ENCODE measurements at places on chromosomes 4 and X.

DNA sequence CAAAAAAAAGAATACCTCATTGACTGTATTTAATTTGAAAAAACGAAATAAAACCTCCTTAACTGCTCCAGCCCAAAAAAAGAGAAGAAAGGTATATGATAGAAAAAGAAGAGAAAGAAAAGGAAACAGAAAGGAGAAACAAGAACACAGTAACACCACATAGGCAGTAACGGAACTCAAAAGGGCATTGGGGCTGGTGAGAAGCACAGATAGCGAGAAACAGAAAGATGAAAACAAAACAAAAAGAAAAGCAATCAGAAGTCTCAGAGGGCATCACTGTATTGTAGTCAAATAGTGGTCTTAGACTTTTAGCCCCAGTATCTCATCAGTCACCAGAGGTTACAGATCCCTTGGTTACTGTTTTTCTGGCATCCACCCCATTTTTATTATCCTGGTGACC, 88.6 kb downstream of the NFKB1 start:
- no peak for DNase-seq

GRCh38 chrX:84933956-84934556, 69.6 kb upstream of the APOOL start:
- no peak for DNase-seq

GRCh38 chr4:184977747-184978146, 40.5 kb upstream of the HELT start:
- no peak for DNase-seq

- DNase-seq = no peak
These were observed 177.2 kb downstream of the TSPAN5 start for GRCh38 chr4:98481167-98481566.

DNA sequence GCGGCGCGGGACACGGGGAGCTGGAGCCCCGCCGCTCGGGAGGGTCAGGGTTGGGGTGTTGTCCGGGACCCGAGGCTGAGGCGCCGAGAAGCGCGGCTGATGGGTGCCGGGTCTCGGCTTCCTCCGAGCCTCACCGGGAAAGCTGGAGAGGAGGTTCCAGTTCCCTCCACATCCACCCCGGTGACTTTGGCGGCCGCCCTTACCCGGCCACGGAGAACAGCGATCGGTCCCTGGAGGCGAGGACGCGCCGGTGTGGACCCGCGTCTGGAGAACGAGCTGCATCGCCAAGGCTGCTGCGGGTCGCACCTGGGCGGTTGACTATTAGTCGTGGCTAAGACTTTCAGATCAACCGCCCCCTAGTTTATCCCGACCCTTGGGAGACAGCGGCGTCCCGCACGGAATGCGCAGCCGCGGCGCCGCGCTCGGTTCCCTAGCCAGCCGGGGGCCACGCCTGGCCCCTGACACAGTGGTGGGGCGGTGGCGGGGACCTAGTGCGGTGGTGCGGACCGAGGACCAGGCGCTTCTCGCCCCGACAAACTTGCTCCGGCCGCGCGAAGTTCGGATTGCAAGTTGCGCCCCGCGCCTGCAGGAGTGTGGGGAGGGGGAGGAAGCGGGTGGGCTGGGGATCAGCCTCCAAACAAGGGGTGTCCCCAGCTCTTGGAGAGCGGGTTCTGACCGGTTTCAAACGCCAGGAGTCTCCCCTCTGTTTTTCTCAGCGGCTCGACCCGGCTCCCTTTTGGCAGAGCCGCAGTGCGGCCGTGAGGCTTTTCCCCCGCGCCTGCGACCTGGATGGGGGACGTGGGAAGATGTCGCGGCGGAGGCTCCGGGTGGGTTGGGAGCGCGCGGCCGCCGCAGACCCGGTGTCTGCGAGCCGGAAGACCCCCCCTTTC, 568 bp downstream of the FHDC1 start:
- DNase-seq = no peak

Data from activated CD4-positive, CD25-positive, alpha-beta regulatory T cell treated with anti-CD3 and anti-CD28 coated beads, Interleukin-2, amount 50 U/mL, for 72 hours (primary cell).